ENCODE measurements at places on chromosomes 4 and X.

GRCh38 chr4:40309250-40309774, 25.8 kb upstream of the CHRNA9 start:
- peak; percentile 90 for DNase-seq

DNA sequence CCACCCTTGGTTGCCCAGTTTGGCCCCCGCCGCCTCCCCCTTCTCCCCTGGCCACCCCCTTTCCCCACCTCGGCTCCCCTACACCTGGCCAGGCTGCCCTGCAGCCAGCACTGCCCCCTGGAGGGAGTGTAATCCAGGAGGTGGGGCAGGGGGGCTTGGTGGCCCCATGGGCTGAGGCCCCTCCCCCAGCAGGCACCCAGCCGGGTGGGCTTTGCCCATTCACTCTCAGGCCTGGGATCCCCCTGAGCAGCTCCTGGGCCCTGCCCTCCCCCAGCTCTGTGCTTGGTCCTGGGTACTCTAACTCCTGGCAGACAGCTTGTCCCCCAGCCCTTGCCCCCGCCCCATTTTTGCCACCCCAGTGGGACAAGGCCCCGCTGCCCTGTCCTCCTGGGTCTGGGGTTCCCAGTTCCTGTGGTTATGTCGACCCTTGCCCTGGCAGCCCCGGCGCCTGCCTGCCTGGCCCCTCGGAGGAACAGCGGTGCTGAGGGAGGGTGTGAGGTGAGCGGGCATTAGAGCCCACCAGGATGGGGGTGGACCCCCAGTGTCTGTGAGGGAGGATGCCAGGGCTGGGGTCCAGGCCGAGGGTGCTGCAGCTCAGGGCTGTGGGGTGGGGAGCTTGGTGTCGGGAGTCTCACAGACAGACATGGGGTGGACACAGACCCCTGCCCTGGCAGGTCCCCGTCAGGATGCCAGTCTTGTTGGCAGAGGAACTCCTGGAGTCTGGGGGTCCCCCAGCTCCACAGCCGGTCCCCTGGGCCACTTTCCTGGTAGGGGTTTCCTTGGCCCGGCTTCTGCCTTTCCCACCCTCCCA, 10.2 kb downstream of the NAT8L start:
- no peak for DNase-seq

DNA sequence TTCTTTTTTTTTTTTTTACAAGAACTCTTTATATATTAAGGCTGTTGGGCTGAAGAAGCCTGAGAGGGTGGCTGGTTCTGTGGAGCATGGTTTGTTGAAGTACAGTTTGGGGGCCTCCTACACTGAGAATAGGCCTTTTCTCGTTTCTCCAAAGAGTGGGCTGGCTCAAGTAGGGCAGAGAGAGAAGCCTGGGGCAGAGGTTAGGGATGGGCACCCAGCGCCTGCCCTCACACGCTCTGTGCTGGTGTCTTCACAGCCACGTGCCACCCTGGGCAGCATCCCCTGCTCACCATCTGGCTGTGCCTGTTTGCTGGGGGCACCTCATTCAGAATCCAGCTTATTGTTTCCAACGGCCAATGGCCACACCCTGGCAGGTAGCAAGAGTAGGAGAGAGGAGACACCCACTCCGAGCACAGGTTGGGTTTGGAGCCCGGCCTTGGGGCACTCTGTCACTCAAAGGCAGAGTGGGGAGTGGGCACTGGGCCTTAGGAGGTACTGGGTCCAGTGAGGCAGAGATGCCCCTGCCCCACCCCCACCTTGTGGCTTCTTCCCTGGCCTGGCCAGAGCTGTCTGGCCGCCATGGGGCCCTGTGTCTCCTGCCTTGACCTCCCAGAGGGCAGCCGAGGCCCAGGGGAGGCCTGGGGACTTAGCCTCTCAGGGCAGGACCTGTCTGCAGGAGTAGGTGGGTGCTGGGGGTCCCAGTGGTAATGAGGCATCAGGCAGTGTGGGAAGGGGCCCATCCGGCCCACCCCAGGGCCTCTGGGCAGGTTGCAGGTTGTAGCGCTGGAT, 2.9 kb downstream of the MSANTD1 start:
- no peak for DNase-seq

- no peak for DNase-seq
Measured at GRCh38 chr4:99683895-99684294, 26.3 kb upstream of the C4orf54 start.

DNA sequence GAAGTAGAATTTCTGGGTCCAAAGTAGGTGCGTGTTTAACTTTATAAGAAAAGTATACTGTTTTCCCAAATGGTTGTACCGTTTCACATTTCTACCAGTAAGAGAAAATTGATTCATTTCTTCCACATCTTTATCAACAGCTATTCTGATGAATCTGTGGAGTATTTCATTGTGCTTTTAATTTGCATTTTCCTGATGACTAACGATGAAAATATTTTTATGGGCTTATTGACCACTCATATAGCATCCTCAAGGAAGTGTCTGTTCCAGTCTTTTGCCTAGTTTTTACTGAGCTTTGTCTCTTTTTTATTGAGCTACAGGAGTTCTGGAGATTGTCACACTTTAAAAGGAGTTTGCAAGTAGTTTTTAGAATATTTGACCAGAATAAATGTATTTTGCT, 92.6 kb downstream of the ASB9 start:
- DNase-seq = no peak

- DNase-seq = no peak
Measured at GRCh38 chr4:153497091-153497531, 31.0 kb downstream of the TMEM131L start.

DNA sequence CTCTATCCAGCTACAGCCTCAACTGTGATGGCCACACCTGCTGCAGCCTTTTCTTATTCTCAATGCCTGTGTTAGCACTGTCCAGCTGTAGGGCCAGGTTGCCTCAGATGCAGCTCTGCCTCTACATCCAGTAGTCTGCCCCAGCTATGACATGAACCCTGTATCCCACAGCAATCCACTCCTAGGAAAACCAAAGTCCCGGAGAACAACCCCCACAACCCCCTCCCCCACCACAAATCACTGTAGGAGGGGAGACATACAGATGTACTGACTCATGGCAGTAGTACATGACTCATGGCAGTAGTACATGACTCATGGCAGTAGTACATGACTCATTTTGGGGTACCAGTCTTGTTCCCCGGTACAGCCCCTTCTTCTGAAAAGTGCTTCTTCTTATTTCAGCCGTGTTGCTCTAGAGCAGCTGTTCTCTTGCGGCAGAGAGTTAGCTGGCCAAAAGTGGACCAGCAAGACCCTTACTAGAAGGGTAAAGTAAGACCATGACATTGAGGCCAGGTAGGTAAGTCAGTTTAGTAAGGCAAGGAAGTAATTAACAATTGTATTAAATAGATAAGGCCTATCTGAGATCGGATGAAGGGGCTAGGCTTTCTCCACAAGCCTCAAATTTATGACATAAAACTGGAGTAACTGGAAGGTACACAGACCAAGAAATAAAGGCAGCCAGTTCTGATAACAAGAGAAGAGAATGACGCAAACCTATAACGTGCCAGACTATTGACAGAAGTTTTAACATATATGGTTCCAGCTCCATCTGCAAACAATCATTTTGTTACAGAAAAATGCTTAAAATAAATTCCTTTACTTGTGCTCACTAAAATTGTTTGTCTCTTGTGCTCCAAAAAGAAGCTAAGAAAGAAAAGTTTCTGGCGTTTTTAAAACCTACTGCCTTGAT, 221.4 kb downstream of the TACR3 start:
- DNase-seq = no peak

GRCh38 chr4:20844311-20844710, 144.1 kb downstream of the PACRGL start:
- DNase-seq = no peak

- no peak for DNase-seq
Measured at GRCh38 chrX:139642241-139642927, 65.6 kb downstream of the MCF2 start.

DNA sequence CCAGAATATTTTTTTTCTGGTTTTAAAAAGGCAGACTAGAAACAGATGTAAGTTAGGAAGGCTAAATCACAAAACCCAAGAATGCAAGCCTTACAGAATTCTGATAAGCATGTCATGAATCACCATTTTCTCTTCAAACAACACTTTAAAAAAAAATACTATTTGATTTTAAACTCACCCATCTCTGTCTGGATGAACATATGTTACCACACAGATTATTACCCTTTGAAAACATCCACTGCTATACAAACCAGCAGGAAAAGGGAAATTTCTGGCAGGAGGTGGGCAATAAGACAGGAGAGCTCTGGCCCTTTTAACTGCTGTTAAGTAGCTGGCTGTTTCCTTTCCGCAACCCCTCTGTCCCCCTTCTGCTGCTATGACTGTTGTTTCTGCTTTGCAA, 317.7 kb upstream of the NOCT start:
- no peak for DNase-seq

DNA sequence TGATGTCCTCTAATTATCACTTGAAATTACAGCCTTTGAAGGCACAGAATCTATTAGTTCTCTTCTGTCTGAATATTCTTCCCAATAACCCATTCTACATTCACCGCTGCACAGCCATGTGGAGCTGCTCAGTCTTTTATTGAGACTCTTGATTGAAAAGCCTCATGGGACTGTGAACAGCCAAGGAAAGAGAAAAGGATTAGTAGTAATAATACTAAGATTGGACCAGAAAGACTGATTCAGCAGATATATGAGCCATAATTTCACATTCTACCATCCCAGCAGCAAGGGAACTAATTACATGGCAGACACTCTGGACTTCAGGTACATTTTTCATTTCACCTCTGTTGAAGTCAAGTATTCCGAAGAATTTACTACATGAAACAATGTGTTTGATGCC, 2471.7 kb downstream of the ARAP2 start:
- no peak for DNase-seq

DNA sequence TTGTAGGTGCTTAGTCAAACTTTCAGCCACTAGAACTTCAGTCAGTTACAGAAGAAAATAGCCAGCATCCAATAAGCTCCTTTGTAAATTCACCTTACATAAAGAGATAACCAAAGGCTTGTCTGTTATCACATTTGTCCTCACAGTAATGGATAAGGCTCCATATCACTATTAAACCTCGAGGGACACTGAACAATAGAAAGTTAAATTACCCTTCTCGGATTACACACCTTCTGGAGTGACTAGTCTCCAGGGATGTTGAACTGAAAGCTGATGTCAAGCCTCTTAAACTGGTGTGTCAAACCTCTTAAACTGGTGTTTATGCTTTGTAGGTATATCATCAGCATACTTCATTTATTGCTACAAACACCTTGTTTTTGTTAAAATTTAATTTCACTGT, 639.0 kb downstream of the CENPC start:
- no peak for DNase-seq
